ENCODE measurements at places on chromosomes 4 and X.

DNA sequence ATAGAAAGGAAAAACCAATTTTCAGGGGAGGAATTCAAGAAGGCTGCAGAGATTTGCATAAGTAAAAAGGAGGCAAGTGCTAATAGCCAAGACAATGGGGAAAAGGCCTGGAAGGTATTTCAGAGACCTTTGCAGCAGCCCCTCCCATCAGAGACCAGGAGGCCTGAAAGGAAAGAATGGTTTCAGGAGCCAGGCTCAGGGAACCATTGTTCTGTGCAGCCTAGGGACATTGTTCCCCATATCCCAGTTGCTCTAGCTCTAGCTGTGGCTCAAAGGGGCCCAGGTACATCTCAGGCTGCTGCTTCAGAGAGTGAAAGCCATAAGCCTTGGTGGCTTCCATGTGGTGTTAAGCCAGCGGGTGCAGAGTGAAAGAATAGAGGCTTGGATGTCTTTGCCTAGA lies 24.0 kb downstream of the NAP1L3 start:
- DNase-seq = no peak

DNA sequence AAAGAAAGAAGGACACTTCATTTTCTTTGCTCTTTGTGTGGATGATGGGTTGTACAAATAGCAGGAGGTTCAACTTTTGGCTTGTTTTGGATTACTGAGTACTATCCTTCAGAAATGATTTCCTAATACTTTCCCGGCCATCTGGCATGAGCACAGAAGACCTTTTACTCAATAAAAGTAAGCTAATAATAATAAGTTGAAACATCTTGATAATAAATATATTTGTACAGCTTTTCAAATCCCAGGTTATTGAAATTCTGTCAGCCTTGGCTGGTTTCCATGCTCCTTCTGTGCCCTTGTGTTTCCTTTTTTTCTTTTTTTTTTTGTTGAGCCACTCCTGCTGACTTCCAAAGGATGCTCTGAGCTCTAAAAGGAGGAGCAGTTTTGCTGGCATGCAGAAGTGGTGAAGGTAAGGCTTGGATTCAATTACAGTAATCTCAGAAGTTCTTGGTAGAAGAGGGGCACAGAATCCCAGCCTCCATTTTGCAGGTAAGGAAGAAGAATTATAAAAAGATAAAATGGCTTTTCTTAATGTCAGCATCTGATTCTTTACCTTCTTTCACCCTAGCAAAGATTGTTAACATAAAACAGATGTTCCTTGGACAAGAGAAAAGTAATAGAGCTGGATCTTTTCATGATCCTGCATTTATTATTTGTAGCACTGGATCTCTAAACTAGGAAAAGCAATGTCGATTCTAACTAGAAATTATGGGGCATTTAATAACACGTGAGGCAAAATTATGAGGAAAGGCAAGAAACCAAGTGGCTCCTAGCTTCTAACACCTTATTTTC lies 31.9 kb downstream of the REPS2 start:
- DNase-seq = no peak

- no peak for DNase-seq
These were observed 162.5 kb downstream of the SOX3 start for GRCh38 chrX:140342410-140342809.

DNA sequence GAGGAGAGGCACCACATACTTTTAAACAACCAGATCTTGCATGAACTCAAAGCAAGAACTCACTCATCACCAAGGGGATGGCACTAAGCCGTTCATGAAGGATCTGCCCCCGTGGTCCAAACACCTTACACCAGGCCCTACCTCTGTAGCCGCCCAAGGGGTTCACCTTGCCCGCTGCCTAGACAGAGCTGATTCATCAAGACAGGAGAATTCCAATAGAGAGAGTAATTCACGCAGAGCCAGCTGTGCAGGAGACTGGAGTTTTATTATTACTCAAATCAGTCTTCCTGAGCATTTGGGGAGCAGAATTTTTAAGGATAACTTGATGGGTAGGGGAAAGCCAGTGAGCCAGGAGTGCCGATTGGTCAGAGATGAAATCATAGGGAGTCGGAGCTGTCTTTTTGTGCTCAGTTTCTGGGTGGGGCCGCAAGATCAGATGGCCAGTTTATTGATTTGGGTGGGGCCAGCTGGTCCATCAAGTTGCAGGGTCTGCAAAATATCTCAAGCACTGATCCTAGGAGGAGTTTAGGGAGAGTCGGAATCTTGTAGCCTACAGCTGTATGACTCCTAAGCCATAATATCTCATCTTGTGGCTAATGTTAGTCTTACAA lies 364.7 kb downstream of the PCDH7 start:
- no peak for DNase-seq

- no peak for DNase-seq
These were observed 10.3 kb downstream of the PLCXD1 start for GRCh38 chrX:291411-291901.

- DNase-seq = no peak
These were observed 44.0 kb upstream of the ADAD1 start for GRCh38 chr4:122334828-122335227.

GRCh38 chr4:175325230-175325629 lies 407.1 kb downstream of the ADAM29 start:
- DNase-seq = no peak

GRCh38 chr4:94412658-94413038 lies 39.1 kb upstream of the PDLIM5 start:
- no peak for DNase-seq

DNA sequence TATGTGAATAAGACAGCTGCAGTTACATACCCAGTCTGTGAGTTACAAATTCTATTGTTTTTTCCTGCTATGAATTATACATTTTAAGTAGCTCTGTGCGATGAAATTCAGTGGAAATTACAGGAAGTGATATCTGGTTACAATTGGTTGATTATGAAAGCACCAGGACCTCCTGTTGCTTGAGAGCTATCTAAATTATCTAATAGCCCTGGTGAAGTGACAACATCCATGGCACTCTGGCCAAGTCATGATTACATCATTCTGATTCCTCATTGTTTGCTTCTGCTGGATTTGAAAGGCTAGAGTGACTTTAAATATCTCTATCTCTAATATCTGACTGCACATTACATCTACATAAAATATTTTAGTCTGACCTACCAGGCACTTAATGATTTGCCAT lies 515.0 kb downstream of the CFAP47 start:
- DNase-seq = no peak

DNA sequence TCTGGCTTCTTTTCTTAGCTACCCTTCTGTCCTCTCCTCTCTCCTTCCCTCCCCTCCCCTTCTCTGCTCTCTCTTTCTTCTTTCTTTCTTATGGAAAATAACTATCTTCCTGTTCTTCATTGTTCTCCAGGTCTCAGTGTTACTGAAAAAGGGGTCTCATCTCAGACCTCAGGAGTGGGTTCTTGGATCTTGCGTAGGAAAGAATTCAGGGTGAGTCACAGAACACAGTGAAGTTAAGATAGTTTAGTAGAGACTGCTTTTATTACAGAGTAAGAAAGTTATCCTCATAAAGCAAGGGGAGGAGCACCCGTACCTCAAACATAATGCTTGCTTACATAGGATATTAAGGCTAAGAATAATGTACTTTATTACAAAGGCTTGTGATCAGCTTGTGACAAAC lies 31.8 kb upstream of the CWH43 start:
- DNase-seq = no peak

GRCh38 chr4:762211-763190 lies 56.9 kb downstream of the PCGF3 start:
- no peak for DNase-seq
